Effector CD8-positive, alpha-beta T cell (primary cell): ENCODE measurements at places on chromosomes 6 and 20.

GRCh38 chr6:24899136-24899996 lies 36.4 kb downstream of the RIPOR2 start:
- no peak for DNase-seq

GRCh38 chr6:24859608-24860200 lies 61.0 kb upstream of the ARMH2 start:
- no peak for DNase-seq

DNA sequence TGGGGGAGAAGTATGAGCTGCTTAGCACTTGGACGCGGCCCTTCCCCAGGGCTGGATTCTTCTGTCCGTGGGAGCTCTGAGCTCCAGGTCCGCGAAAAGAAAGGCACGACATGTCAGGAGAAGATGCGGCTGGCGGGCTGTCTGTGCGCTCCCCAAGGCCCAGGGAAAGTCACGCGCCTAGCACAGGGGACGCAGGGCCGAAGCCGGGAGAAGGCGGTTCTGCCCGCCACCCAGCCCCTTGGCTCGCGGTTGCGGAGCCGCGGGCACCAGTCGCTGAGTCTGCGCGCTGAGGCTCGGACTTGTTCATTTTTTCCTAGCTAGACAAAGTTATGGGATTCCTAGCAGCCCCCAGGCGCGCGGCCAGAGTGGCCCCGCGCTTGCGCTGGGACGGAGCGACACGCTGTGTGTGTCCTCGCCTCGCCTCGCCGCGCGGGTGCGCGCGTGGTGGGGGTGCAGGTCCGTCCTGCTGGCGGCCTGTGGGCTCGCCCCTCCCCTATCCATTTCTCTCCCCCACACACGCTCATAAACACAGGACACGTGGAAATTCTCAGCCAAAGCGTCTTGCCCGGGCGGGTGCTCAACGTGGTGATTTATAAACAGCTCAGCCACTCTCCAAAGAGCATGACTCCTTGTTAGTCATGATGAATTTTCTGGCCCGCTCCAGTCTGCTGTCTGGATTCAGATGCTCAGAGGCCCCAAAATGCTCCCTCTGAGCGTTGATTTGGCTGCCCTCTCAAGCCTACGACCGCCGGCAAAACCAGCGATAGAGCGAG lies 1.9 kb upstream of the POU3F2 start:
- no peak for DNase-seq

DNA sequence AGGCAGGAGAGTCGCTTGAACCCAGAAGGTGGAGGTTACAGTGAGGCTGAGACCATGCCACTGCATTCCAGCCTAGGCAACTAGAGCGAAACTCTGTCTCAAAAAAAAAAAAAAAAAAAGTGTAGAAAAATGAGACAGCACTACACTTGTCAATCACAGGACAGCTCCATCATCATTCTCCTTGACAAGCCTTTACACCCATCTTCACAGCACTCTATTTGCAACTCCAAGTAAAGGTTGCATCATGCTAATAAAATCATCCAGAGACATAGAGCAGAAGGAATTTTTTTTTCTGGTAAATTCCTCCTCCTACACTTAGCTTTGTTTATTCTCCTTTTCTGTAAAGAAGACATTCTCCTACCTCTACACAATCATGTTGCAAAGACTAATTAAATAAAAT lies 791.0 kb upstream of the HS3ST5 start:
- no peak for DNase-seq

GRCh38 chr20:23484081-23484480 lies 6.8 kb upstream of the CST8 start:
- DNase-seq, result no peak

DNA sequence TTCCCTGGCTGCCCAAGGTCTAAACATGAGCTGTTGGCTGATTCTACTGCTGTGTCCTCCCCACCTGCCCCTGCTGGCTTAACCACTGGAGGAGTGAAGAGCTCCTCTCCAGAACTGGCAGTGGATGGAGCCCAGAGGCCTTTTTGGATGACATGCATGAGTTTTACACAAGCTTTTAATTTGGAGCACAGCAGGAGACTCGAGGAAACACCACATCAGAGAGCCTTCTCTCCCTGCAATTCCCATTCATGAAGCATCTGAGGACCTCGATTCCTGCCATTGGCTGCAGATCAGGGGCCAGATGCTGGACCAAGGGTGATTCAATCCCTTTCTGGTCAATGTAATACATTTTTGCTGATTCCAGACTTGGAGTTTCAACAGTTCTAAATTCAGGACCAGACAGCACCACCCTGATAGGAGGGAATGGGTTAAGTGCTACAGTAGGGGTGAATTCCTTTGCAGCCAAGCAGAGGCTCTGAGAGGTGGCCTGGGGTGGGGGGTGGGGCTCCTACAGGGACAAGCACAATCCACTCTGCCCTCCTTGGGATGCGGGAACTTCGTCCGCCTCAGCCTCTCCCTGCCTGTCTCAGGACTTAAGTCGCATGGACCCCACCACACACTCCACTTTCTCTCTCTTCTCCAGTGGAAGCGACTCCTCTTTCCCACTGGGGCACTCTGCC lies 599 bp upstream of the PSORS1C1 start:
- DNase-seq, result no peak

DNA sequence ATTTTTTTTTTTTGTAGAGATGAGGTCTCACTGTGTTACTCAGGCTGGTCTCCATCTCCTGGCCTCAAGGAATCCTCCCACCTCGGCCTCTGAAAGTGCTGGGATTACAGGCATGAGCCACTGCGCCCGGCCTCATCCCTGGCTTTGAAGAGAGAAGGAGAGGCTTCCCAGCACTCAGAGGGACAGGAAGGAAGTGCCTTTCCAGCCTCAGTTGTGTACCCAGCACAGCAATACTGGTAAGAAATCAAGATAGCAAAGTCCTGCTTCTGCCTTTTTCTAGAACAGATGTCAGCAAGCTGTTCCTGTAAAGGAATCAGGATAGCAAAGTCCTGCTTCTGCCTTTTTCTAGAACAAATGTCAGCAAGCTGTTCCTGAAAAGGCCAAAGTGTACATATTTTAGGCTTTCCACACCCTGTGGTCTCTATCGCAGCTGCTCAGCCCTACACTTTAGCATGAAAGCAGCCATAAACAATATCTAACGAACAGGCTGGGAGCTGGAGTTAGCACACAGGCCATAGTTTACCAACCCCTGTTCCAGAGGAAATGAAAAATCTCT lies 6.3 kb upstream of the PLTP start:
- no peak for DNase-seq

DNA sequence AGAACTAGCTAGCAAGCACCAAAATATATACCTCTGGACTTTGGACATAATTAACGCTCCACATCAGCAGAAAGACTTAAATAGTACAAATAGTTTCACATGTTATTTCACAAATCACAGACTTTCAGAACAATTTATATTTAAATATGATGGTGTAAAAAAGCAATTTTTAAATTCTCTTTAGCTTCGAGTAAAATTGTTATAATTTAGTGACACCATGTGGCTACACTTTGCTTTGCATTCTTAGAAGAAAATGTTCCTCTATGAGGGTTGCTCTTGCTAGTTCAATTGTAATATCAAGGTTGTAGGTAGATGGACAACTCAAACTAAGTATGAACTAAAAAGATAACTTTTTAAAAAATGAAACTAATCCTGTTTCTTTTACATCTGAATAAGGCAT lies 69.0 kb downstream of the BTBD9 start:
- no peak for DNase-seq

- DNase-seq, result no peak
These were observed 1.9 kb downstream of the C6orf58 start for GRCh38 chr6:127578900-127579299.

- no peak for DNase-seq
These were observed 34.3 kb downstream of the C6orf89 start for GRCh38 chr6:36920049-36920448.

DNA sequence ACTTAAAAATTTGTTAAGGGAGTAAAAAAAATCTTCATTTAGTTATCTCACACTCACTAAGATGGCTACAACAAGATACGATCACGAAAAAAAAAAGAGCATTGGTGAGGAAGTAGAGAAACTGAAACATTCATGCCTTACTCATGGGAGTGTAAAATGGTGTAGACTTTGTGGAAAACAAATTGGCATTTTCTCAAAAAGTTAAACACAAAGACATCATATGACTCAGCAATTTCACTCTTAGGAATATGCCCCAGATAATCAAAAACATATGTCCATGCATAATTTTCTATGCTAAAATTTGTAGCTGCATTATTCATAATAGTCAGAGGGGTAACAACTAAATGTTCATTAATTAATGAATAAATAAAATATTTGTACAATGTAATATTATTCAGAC lies 120.9 kb upstream of the IRAK1BP1 start:
- DNase-seq, result no peak

DNA sequence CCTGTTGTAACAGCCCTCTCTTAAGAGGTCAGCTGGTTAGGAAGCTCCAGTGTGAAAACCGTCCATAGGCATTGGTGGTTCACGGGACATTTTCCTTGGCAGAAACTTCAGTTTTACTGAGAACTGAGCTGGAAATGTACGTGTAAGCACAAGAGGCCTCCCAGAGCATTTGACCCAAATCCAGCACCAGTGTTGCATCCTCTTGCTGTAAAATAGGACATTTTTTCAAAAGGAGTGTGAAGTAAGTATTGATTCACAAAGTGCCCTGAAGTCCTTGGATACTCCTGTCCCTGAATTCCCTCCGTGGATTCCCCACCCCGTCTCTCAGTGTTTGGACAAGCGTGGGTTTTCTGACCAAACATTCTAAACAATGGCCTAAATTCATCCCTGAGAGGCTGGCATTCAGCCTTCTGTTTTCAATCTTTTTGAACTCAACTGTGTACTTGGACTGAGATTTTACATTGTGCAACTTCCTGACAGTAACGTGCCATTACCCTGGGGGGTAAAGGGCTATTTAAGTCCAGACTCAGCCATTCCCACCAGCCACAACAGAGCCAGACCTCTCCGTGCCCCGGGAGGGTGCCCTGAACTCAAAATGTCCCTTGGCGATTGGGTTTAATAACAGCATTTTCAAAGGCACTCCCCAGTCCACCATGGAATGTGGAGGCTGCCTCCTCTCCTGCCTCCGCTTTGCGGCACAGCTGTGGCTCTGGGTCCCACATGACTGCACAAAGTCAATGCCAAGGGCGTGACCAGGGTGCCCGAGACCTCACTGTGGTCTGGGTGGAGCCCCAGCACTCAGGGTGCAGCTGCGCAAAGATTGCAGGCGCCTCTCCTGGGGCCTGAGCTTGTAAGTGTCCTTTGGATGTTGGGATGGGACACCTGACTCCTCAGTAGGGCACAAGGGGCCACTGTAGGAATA lies 92.7 kb upstream of the AFDN start:
- DNase-seq, result no peak

DNA sequence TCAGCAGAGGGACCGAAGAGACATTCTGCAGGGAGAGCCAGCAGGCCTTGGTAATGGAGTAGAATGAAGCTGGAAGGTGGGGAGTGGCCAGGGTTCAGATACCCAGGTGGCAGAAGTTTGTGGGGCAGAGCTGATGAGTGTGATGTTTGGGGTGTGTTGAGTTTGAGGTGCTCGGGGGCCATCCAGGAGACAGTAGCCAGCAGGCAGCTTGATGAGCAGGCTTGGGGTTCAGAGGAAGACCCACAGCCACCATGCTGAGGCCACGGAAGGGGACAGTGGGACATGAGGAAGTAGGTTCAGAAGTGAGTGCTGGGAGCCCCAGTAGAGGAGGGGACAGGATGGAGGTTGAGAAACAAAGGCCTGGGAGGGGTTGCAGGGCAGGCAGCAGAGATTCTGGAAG lies 11.1 kb upstream of the FOXS1 start:
- no peak for DNase-seq

DNA sequence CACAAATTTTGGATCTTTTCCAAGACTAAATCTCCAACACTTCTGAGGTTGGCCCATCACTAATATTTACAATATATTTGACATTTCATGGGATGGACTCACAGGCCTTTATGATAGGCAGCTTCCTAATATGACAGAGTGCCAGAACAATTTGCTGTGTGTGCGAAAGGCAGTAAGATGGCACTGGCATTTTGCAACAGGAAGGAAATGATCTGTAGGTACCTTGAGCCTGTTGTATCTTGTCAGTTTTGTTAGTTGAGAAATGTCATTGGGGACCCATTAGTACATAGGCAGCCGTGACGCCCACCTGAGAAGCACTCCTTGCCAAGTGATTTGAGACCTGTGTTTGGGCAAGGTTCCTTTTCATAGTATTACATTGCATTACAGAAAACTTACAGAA lies 153.4 kb upstream of the HEY2 start:
- DNase-seq, result no peak

- DNase-seq, result no peak
These were observed 26.0 kb downstream of the SLC17A9 start for GRCh38 chr20:62978561-62978943.

DNA sequence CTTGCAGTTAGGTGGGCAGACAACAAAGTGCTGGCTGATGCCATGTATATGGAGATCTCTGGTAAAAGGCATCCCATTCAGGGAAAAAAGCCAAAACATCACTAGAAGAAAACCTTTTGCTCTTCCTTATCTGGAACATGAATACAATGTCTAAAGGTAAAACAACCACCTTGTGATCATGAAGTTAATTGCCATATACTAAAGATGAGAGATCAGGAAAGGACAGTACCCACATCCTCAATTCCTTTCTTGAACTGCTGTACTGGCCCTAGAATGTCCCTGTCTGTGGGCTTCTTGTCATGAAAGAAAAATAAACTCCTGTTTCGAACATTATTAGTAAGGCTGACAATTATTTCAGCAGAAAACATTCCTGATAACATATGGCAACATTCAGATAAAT lies 19.3 kb downstream of the DEK start:
- no peak for DNase-seq

- no peak for DNase-seq
These were observed 84.9 kb downstream of the MKKS start for GRCh38 chr20:10349118-10349517.

DNA sequence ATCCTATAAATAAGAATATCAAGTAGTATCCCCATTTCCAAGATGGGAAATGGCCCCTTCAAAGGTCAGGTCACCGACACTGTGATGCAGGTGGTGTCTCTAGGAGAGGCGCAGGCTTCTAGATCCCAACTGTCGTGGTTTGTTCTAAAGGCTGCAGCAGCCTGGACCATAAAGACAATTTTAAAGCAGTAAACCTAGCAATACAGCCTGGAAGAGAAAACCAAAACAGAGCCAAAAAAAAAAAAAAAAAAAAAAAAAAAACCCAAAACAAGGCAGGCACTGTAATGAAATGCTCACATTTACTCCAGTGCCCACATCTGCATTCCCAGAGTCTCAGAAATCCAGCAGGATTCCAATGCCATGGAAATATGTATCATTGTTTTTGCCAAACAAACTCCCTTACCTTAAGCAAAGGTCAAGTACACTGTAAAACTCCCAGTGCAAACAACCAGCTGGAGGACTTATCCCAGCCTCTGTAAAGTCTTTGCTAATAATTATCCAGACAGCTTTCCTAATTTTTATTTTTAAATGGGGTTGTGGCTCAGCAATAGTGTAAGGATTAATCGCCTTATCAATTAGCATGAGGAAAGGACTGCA lies 98.2 kb downstream of the PSMG4 start:
- DNase-seq, result no peak

GRCh38 chr6:72622094-72622940 lies 453 bp downstream of the KCNQ5 start:
- peak; percentile 50 for DNase-seq

- DNase-seq, result no peak
These were observed 51.3 kb downstream of the ATRN start for GRCh38 chr20:3521852-3522740.
